ENCODE measurements at places on chromosomes 12 and 14. TPM values are rescaled to one million over a fixed set of nuclear protein-coding genes. Genes with fewer than 3 reads are reported as not detected.

DNA sequence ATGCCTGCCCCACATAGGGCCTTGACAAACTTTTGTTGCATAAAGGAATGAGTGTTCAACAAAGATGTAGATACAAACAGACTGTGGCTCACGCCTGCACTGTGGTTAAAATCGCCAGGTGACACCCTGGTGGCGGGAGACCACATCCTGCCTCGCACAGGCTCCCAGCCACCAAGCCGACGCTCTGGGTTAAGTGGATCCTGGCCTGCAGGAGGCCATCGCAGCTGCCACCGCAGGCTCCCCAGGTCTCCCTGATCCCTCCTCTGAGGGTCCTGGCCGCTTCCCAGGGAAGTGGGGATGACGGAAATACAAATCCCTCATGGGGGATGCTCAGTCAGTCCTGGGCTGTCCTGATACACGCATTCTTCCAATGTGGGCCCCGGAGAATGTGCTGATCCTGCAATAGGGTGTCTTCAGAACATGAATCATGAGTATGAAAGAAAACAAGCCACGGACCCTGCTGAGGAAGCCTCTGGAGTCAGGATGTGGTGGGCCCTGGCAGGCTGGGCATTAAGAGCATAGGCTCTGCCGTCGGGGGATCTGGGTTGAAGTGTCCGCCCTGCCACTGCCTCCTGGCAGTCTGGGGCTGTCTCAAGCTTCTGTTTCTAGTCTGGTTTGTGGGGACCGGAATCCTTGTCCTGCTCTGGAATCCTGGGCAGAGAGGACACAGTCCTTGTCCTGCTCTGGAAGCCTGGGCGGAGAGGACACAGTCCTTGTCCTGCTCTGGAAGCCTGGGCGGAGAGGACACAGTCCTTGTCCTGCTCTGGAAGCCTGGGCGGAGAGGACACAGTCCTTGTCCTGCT, 53.5 kb upstream of the BEGAIN start:
- DNase-seq, result no peak

DNA sequence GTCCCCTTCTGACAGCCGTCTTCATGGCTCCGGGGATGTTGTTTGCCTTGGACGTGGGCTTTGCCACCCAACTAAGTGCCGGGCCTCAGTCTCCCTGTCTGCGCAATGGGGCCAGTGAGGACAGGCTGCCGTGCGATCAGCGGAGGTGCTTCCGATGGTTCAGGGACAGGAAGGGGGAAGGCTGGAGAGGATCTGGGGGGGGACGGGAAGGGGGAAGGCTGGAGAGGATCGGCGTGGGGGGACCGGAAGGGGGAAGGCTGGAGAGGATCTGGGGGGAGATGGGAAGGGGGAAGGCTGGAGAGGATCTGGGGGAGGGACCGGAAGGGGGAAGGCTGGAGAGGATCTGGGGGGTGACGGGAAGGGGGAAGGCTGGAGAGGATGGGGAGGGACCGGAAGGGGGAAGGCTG, 3.4 kb downstream of the MMP17 start:
- DNase-seq, result no peak

GRCh38 chr14:70027785-70028428, 148.7 kb downstream of the SMOC1 start:
- DNase-seq, result peak; percentile 43

GRCh38 chr14:35814371-35815005, 5.4 kb upstream of the RALGAPA1 start:
- peak; percentile 88 for DNase-seq

GRCh38 chr12:92717202-92717601, 14.4 kb downstream of the PLEKHG7 start:
- no peak for DNase-seq

Gene ASB2
- 4.1 TPM for polyA plus RNA-seq

Gene KRT75
- not detected for polyA plus RNA-seq

Gene TAS2R7
- not detected for polyA plus RNA-seq

Data from HepG2 (cell line).